Heart right ventricle (tissue), 16 donors: ENCODE measurements at places on chromosomes 2 and 18. TPM values are rescaled to one million over a fixed set of nuclear protein-coding genes. Genes with fewer than 3 reads are reported as not detected.

KLHL30 gene
- 24.6 TPM for total RNA-seq

RAB6C gene
- total RNA-seq, result not detected

ADAM23 gene
- 67.6 TPM for total RNA-seq

- no peak for DNase-seq
- no peaks in the 10 kb centered on the region for H3K4me1 ChIP-seq
- no peaks in the 10 kb centered on the region for H3K27me3 ChIP-seq
- no peaks in the 10 kb centered on the region for H3K36me3 ChIP-seq
These were observed 8.6 kb upstream of the PLB1 start for GRCh38 chr2:28487258-28487657.

DNA sequence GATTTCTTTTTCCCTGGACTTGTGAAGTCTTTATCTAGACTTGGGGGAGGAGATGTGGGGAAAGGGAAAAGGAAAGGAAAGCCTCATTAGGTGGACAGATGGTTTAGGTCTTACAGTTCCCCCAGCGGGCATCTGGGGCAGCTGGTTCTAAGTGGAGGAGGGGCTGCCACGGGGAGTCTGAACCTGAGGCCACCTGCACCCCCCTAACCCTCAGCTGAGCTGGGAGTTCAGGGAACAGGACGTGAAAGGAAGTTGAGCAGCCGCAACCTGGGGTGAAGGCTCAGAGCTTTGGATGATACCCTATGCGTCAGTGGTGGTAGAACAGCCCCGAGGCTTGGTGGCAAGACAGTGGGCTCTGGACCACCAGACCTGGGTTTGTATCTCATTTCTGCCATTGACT, 26.8 kb downstream of the ITM2C start:
- no peaks in the 10 kb centered on the region for H3K4me1 ChIP-seq
- no peaks in the 10 kb centered on the region for H3K36me3 ChIP-seq
- H3K4me3 ChIP-seq, result no peak overlapping the region
- no peak overlapping the region for H3K27ac ChIP-seq
- no peak for DNase-seq
- H3K27me3 ChIP-seq, result no peaks in the 10 kb centered on the region

CFC1 gene
- total RNA-seq, result not detected

DNA sequence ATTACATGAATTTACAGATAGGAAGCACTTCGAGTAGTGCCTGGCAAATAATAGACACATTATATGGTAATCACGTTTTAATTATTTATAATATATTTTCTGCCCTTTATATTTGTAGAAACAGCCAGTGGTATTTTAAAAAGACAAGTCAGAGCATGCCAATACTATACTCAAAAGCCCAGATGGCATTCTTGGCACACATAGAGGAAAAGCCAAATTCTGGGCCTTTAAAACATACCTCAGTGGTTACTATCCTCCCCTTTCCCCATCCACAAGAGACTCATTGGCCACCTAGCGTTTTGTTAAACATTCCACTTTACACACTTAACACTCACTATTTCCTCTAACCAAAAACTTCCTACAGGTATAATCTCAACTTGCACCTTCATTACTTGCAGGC, 63.3 kb upstream of the ZNF804A start:
- H3K27ac ChIP-seq, result no peak overlapping the region
- H3K27me3 ChIP-seq, result no peaks in the 10 kb centered on the region
- no peak overlapping the region for H3K4me3 ChIP-seq
- H3K4me1 ChIP-seq, result no peaks in the 10 kb centered on the region
- H3K36me3 ChIP-seq, result no peaks in the 10 kb centered on the region
- no peak for DNase-seq

DNA sequence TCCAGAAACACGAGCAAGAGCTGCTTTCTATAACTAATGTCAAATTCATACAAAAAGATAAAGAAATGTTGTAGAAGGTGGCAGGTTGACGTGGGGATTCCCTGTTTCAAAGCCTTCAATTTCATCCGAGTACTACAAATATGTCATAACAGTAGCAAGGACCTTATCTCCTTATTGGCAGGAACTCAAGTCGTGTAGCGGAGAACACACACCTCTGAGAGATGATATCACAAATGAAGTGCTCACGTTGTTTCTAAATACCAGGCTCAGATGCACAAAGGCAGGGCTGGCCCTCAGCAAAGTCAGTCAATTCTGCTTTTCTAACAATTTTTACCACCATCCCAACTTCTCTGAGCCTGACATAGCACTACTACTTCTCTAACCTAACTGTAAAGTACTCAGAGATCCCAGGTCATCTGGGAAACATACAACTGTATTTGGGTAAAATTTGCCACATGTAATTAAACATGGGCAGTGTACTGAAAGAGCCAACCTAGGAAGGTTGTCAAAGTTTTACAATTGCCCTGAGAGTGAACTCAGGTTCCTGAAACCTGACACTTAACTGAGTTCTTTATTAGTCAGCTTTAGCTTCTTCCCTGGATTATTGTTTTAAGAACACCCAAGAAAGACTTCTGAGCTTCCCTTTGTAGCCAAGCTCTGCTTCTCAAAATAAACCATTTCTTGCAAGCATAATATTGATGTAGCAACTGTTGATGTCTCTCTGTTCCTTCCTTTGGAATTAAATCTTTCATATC, 813.7 kb upstream of the ACVR2A start:
- no peak overlapping the region for H3K27ac ChIP-seq
- H3K36me3 ChIP-seq, result no peaks in the 10 kb centered on the region
- no peak overlapping the region for H3K4me3 ChIP-seq
- H3K4me1 ChIP-seq, result no peaks in the 10 kb centered on the region
- no peak for DNase-seq
